ENCODE measurements at places on chromosomes 1 and 21. TPM values are rescaled to one million over a fixed set of nuclear protein-coding genes. Genes with fewer than 3 reads are reported as not detected.

DNA sequence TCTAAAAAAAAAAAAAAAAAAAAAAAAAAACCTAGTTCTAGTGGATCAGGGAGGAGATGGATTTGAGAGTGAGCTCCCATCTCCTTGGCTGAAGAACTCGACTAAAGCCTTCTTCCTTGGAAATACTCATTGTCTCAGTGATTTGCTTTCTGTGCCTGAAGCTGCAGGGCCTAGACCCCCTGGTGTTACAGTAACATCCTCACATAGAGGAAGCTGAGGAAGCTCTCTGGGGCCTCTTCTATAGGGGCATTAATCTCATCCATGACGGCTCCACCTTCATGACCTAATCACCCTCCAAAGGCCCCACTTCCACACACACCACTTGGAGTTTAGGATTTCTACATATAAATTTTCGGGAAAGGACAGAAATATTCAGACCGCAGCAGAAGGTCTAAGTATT, 95.9 kb upstream of the ETS2 start:
- DNase-seq: peak; percentile 29

- no peak for DNase-seq
These were observed 11.5 kb downstream of the CD58 start for GRCh38 chr1:116559304-116559761.

NES gene
- total RNA-seq: 95.9 TPM

DNA sequence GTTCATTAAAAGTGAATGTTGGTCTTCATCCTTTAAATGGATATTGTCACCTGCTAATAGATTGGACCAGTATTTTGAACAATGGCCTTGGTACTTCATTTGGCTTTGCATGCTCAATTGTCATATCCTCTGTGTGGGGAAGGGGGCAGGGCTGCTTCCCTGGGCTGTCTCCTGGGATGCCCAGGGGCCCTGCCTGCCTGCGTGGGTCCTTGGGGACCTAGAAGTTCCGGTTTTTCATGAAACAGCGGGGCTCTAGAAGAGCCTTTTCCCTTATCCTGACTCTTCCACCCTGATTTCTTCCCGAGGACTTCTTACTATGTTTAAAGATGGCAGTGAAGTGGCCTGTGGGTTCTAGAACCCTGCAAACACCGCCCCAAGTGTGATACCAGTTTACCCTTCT, 97.5 kb downstream of the DISC1 start:
- DNase-seq: no peak

TAF12 gene
- 15.2 TPM for total RNA-seq

CD1C gene
- total RNA-seq: not detected

- no peak for DNase-seq
These were observed 97.7 kb upstream of the JUN start for GRCh38 chr1:58881471-58881994.

DNA sequence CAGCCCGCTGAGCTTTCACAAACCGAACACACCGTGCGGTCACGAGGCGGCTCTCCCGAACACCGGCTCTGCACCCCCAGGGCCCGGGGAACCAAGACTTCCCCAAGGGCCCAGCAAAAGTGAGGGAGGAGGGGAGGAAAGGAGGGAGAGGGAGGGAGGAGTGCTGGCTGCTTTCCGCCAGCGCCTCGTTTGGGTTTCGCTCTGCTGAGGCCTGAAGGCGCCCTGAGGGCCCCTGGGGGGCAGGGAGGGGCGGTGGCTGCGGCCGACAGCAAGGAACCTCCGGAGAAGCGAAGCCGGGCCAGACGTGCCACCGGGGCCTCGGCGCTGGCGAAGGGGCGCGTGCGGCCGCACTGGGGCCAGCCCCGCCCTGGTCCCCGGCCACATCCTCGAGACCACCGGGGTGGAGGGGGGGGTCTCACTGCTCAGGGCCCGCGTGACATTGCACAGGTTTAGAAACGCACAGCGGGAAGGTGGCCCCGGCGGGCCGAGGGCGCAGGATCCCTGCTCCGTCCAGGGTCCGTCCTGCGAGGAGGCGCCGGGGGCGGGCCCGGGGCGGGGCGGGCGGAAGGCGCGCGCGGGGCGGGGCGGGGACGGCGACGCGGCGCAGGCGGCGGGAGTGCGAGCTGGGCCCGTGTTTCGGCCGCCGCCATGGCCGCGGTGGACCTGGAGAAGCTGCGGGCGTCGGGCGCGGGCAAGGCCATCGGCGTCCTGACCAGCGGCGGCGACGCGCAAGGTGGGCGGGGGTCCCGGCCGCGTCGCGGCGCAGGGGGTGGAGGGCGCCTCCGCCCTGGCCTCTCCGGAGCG, at the start of gene PFKL:
PFKL (plus strand) TSS at position 596 of the 804 bp plus-strand sequence; CDS start at position 649, 53 bp downstream.
- peak; percentile 72 for DNase-seq

DNA sequence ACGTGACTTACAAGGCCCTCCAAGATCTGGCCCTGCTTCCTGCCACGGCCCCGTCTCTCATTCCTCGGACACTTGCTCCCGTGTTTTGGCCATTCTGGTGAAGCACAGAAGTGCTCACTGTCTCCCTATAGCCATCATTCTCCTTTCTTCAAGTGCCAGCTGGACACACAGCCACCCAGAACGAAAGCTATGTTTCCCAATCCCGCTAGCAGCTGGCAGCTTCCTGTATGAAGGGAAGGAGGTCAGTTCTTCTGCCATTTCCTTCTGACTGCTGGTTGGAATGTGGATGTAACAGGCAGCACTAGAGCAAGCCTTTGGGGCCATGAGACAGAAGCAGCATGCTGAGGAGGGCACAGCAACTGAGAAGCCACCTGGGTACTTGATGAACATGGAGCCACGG, 82.8 kb downstream of the TGFBR3 start:
- DNase-seq: no peak

- no peak for DNase-seq
These were observed at the start of gene GPR52 for GRCh38 chr1:174447866-174448530. GPR52 (plus strand) TSS chr1:174447964; CDS start chr1:174448112, 148 bp downstream.

GRCh38 chr21:37627074-37627473, 260.5 kb downstream of the DYRK1A start:
- peak; percentile 8 for DNase-seq

SERINC2 gene
- total RNA-seq: 20.5 TPM

DNA sequence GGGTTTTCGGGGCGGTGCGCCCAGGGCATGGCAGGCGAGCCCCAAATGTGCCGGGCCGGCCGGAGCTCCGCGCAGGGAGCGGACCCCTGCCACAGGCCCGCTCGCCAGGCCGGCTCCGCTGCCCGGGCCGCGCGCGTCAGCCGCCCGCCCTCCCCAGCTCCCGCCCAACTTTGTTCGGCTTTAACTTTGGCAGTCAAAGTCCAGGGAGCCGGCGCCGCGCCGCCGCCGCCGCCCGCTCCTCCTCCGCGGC, 488 bp downstream of the SLC35D1 start:
- DNase-seq: peak; percentile 72

OR2T35 gene
- not detected for total RNA-seq

RNU1-2 gene
- total RNA-seq: under 0.01 TPM

LCE3E gene
- not detected for total RNA-seq

DNA sequence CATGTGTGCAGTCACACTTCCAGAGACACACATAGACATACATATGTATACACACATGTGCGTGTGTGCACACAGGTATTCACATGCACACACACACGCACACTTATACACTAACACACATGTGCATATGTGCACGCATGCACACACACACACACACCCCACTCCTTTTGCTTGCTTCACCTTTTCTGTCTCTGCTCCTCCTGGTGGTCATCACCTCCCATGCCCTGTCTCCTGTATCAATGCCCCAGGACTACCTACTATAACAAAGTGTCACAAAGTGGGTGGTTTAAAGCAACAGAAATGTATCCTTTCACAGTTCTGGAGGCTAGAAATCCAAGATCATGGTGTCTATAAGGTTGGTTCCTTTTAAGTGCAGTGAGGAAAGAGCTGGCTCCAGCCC, 27.4 kb downstream of the ETS2 start:
- DNase-seq: no peak

- peak; percentile 85 for DNase-seq
These were observed 1.8 kb downstream of the NHLH2 start for GRCh38 chr1:115839029-115839678.

DNA sequence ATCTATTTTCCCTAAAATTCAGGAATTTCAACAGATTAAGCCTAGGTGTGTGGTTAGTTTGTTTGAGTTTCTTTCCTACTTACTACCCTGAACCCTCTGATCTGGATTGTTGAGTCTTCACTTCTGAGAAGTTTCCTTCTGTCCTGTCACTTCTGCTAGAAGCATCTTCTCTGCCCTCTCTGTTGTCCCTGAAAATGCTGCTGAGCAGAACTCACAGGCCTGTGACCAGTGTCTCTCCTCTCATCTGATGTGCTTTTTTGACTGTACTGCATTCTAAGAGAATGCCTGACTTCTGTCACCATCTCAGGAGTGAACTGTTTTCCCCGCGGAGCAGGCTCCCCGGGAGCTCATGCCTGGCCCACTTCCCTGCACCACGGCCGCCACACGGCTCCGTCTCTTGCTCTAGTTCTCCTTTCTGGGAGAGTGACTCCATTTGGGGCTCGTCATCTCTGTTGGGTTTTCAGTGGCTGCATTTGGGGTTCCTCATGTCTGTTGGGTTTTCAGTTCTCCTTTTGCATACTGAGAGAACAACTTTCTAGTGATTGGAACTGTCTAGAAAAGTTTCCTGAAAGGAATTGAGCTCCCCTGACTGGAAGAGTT, 77.9 kb downstream of the POFUT2 start:
- DNase-seq: no peak

DNA sequence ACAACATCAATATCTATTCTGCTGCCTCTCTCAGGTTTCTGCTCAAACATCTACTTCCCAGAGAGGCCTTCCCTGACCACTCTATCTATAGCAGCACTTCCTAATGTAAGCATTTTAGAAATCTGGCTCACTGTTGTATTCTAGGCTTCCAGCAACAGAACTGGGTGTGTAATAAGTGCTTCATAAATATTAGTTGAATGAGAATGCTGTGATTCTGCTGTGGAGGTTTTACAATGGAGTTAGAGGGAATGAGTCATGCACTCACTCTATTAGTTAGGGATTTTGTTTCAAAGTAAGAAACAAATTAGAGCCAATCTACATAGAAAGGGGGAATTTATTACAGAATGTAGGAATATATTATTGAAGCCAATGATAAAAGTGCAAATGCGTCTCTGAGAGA, 38.6 kb upstream of the SLC35F3 start:
- DNase-seq: no peak

GRCh38 chr1:229190057-229190575, 80.8 kb upstream of the RAB4A start:
- DNase-seq: no peak

ANGPTL7 gene
- total RNA-seq: not detected

ZNF683 gene
- not detected for total RNA-seq

GRCh38 chr1:8342325-8342724, 24.4 kb downstream of the SLC45A1 start:
- DNase-seq: no peak

DNA sequence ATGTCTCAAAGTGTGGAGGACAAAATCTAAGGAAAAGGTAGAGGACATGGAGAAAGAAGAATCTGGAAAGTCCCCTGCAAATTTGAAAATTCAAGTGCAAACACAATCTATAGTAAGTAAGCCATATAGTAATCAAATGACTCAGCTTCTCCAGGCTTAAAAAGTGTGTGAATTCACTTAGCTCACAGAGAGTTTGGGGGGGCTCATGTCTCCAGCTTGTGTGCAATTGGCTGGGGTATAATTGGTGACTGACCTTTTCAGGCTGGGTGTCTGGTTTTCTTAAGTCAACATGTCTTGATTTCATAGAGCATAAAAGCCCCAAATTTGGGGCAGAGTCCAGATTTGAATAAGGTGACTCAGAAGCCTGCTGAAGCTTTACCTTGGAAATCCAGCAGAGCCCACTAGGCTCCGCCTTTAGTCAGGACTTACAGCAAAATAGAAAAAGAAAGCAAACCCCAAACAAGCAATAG, 8.6 kb downstream of the CLDN14 start:
- DNase-seq: no peak

LCE3D gene
- total RNA-seq: not detected

LIPI gene
- not detected for total RNA-seq

- no peak for DNase-seq
These were observed 21.7 kb upstream of the BTG2 start for GRCh38 chr1:203283597-203283996.

GRCh38 chr1:41799723-41800122, 119.0 kb downstream of the HIVEP3 start:
- no peak for DNase-seq

GRCh38 chr1:30043256-30043655, 680.1 kb downstream of the MATN1 start:
- no peak for DNase-seq

DNA sequence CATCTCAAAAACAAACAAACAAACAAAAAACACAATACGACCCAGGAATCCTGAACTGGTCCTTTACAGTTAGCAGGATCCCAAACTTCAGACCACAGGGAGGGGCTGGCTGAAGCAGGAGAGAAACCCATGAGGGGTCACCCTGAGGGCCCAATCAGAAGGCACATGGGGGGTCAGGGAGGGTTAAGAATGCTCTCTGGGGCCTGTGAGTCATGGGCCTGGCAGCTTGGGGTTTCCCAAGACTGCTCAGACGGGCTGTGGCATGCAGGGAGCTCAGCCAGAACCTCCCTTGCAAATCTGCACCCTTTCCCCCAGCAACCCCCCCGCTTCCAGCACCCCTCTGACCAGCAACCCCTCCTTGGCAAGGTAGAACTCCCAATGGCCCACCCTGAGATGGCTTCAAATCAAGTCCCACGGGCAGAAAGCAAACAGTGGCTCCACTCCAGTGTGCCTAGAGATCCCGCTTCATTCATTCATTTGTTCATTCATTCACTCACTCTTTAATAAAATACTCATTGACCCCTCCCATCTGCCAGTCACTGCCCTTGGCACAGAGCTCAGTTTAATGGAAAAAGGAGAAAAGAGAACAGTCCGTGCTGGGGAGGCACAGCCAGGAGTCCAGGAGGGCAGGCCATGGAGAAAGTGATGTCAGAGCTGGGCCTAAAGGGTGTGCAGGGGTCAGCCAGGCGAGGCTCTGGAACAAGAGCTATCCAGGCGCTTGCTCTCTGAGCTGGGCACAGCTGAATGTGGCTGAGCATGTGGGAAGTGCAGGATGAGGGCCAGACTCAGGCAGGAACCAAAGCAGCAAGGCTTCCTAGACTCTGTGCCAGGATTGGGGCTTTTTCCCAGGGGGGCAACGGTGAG, 8.2 kb downstream of the UQCRHL start:
- DNase-seq: peak; percentile 37

CD1D gene
- 1.3 TPM for total RNA-seq

SYCP1 gene
- total RNA-seq: 0.24 TPM

NPHS2 gene
- not detected for total RNA-seq

TNFRSF9 gene
- total RNA-seq: not detected

GRCh38 chr21:33030633-33031032, 4.9 kb downstream of the OLIG2 start:
- DNase-seq: no peak

ECM1 gene
- 0.43 TPM for total RNA-seq

CFH gene
- not detected for total RNA-seq

DNA sequence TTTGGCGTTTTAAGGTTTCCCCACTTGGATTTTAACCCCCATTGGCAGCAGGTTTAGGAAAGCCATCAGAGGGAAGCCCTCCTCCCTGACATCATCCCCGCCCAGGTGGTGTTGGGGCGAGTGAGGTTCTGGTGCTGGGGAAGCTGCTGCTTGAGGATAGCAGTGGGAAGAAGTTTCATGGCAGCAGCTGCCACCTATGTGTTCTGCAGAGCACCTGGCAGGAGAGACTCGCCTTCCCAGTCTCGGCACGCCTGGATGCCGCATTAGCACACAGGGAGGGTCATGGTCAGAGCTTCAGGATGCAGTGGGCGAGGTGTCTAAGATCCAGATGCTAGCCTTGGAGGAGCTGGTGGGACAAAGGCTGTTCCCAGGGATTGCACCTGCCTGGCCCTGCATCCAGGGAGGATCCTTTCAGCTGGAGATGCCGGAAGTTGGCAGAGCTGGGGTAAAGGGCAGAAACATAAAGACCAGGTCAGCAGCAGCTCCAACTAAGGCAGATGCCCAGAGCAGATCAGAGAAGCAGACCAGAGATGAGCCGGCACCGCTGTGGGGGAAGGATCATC, 33.9 kb downstream of the ABCG1 start:
- no peak for DNase-seq

Measured in GM23338 (cell line).